AG09309 (cell line): ENCODE measurements at places on chromosomes 2 and 18.

- DNase-seq = no peak
Measured at GRCh38 chr2:10977003-10977402, 65.3 kb downstream of the KCNF1 start.

GRCh38 chr18:2882201-2882600 is 35.4 kb downstream of the EMILIN2 start:
- no peak for DNase-seq

DNA sequence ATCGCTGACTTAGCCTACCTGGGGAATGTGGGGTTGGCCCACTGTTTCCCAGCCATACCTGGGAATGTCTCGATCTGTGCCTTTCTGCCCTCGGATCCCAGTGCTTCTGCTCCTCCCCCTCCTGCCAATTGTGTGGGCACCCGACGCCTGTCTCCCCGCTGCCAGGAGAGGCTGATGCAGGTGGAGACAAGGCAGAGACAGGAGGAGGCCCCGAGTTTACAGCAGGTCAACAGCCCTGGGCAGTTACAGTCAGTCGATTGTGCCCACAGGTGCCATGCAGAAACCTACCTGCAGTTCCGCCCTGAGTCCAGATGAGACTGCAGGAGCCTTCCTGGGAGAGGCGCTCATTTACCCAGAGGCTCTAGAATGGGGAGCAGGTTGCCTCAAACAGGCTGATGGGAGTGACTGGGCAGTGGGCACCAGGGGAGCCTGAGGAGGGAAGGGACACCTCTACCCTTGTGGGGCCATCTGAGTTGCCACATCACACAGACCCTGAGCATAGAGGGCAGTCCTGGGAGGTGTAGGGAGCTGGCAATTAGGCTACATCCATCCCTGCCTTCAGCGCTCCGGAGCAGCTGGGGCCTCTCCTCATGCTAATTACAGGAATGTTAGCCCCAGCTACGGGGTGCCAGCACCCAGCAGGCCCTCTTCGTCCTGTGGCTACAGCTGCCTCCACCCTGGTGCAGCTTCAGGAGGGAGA is 300.1 kb downstream of the NDUFA10 start:
- no peak for DNase-seq

- no peak for DNase-seq
Measured at GRCh38 chr2:44902217-44903137, 39.0 kb upstream of the SIX3 start.

DNA sequence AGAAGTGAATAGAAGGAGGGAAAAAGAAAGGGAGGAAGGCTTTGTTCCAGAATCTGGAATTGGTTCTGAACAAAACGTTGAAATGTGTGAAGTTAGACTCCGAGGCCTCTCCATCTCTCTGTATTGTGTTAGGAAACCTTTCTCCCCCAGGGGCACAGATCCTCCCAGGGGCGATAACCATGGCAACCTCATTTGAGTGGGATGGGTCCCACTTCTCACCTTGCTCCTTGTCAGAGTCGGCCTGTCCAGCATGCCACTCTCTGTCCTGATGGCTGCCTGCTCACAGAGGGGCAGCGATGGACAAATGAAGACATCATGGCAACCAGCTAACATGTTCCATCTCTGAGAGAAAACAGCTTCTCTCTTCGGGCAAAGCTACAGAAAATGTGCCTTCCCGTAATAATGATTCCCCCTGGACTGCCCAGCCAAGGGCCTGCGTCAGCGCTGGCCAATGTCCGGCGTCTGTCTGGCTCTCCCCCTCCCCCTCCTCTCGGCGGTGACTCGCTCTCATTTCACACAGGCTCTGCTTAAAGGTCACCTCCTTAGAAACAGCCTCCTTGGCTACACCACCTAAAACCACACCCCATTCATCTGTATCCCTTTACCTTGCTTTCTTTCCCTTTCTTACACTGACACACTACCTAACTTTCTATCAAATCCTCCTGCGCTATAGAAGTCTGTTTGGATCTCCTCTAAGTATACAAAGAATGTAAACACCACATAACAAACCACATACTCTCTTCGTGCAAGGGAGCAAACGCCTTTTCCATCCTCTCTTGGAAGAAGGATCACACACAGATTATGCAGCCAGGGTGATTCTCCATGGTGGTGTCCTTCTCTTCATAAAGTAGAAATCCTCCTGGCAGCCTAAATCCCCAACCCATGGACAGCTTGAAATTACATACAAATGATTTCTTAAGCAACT is 32.1 kb upstream of the TTC39C start:
- peak; percentile 38 for DNase-seq

DNA sequence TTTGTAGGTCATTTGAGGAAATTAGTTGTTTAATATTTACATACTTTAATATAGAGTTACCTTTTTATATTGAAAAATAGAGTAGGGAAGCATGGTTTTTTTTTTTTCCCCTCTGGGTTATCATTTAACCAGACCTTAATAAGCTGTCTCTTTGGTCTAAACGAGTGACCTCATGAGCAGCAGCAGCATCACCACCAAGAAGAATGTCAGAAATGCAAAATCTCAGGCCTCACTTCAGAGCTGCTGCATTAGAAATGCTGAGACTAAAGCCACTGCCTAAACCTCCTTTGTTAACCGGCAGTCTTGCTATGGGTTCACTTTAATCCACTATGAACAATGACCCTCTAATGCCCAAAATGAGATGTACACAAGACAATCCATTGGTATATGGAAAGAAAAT is 733.7 kb upstream of the FAM98A start:
- DNase-seq = no peak

GRCh38 chr2:147025646-147026585 is 818.9 kb upstream of the ACVR2A start:
- peak; percentile 20 for DNase-seq

DNA sequence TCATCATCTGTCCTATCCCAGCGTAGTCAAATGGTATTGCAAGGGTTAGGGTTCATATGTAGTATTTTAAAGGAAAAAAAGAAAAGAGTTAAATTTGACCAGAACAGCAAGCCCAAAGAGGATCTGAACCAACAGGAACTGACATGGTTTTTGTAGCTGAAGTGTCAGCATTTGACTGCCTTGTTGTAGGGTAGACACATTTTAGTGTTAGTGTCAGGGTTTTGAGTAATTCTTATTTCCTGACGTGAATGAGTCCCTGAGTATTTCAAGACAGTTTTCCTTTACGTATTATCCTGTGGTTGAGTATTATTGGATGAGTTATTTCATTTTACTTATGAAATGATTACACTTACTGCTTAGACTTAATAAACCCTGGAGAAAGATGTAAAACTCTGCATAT is 173.3 kb upstream of the ZEB2 start:
- DNase-seq = no peak
